WTC11 (cell line): ENCODE measurements at places on chromosomes 7 and 10.

DNA sequence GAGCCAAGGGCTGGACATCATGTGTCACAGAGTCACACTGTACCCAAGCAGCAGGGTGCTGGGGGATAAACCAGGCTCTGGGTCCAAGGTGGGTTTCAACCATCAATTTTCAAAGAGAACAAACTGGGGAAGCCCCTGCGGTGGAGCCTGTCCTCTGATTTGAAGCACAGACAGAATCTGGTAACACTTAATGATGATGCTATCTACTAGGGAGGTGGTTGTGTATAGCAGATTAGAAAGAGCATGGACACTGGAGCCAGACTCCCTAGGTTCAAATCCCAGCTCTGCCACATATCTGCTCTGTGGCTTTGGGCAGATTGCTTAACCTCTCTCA is 204.9 kb upstream of the ZMIZ1 start:
- DNase-seq = no peak

DNA sequence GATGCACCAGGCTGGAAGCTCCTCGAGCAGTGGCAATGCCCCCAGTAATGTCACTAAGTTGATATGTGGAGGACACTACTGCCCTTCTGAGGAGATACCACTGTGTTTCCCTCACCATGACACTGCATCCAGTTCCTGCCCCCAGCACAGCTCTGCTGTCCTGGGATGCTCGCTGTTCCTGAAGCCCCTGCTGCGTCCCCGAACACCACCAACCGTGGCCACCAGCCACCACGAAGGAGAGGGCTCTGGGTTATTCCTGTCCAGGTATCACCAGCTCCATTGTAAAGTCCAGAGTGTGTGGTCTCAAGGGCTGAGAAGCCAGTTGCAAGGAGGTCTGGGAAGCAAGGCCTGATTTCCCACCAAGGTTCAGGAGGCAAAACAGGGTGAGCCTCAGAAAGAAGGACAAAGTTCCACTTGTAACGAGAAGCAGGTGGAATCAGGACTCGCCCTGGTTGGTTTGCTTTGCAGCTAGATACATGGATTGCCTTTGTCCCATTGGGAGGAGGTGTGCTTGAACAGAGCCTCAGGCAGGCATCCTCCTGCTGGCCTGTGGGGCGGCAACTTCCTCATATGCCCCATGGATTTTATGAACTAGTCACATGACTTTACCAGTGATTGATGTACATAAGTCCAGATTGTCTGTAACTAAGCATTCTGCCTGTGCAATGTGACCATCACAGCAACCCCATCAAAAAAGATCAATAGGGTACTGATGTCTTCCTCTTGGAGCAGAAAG is 427.0 kb upstream of the VSTM2A start:
- no peak for DNase-seq

DNA sequence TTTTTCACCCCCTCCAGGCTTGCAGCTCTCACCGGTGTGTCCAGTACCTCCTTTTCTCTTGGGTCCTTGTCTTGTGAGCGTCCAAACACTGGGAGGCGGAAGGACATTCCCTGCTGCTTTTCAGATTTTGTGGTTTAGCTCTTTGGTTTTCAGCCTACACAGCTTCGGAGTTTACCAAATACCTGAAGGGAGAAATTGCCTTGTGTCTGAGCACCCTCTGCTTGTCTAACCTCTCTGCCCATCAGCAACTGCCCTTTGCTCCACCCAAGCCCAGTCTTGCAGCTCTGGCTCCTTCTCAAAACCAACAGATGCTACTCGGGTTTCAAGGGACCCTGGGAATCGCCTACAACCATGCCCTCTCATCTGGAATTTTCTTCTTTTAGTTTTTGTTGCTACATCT is 519.1 kb upstream of the IGFBP3 start:
- no peak for DNase-seq

DNA sequence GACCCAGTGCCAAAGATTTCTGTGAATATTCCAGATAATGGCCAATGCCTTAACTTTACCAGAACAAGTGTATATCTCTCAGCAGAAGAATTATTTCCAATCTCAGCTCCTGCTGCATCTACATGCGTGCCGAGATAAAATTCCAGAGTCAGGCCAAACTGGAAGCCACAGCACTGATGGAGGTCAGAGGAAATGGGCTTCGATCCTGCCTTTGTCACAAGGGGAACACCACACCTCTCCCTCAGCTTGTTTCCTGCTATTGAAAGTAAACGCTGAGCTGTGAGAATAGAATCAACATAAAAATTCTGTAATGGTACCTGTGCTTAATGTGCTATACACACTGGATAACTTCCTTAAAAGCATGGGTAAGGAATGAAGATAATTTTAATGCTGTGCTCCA is 255.5 kb downstream of the NEBL start:
- no peak for DNase-seq

- no peak for DNase-seq
Observed at GRCh38 chr10:31187182-31187581, 131.8 kb upstream of the ZEB1 start.

DNA sequence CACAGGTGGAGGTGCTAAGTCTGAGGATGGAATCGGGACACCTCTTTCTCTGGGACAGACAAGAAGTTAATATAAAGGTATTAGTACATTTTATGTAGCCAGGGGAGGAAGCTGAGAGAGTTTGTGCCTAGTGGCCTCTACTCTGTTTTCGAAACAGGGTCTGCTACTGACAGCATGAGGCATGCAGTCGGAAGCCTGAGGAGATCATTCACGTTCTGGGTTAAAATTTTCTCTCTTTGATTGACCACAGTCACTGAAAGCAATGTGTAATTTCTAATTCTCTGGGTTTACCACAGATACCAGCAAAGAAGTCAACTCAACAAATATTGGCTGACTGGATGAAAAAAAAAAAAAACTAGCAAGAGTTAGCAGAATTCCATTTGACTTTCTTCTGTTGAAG is 53.3 kb upstream of the KCTD7 start:
- DNase-seq = no peak

DNA sequence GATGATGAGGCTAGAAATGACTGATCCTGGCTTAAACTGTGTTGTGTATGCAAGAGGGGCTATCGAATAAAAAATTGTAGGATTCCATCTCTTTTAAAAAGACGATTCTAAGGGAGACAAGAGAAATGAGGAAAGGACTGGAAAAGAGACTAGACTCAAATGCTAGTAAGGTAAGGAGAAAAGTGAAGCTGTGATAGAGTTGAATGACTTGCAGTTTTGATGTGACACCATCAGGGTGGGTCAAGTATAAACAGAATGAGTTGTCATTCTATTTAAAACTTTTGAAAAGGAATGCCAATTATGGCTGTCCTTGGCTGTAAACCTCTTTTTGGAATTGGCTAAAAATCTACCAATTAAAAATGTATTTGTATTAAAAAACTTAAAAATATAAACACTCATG is 184.5 kb upstream of the PHF14 start:
- DNase-seq = no peak

- no peak for DNase-seq
Observed at GRCh38 chr7:4939971-4940728, 18.8 kb downstream of the MMD2 start.

- no peak for DNase-seq
Observed at GRCh38 chr10:118870467-118871243, 115.9 kb upstream of the CACUL1 start.

- no peak for DNase-seq
Observed at GRCh38 chr10:131811630-131812403, 89.0 kb upstream of the PPP2R2D start.

DNA sequence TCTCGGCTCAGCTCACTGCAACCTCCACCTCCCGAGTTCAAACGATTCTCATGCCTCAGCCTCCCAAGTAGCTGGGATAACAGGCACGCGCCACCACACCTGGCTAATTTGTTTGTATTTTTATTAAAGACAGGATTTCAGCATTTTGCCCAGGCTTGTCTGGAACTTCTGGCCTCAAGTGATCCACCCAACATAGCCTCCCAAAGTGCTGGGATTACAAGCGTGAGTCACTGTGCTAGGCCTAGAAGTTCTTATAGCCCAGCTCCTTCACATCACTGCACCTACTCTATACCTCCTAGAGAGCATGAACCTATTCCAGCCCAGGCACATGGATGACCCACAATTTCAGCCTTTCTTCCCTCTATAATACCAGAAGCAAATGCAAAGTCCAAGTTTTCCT is 1.3 kb upstream of the BLOC1S2 start:
- no peak for DNase-seq

DNA sequence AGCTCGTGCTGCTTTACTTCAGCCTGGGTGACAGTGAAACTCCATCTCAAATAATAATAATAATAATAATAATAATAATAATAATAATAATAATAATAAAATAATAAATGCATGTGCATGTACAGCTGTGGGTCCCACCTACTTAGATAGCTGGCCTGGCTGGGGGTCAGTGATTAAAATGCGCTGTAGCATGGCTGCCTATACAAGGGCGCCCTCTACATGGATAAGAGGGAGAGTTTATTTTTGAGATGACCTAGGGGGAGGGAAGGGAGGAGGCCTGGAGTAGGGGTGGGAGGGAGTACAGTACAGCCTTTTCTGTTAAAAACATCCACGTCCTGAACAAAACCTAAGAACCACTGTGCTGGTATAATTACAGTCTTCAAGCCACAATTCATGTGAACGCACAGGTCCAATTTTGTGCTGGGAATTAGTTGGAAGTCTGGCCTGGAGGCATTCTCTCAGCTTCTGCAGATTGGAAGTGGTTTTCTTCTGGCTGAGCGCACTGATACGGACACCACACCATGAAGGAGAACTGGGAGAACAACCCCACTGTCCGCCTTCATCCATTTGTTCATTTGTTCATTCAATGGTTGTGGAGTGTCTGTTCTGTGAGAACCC is 146.5 kb downstream of the TMEM178B start:
- DNase-seq = no peak

- no peak for DNase-seq
Observed at GRCh38 chr10:112213836-112214235, 30.3 kb upstream of the GPAM start.

DNA sequence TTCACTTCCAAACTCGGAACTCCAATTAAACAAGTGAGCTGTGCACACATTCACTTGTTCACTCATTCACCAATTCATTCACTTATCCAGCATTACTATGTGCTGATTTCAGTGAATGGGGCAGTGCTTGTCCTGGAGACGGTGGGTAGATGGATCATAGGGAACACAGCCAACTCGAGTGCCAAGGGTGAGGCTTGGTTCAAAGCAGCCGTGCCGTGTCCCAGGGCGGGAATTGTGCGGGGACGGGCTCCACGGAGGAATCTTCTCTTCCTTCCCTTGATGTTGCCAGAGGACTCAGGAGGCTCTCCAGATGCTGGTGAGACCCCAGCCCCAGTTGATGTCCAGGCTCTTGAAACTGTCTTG is 2.9 kb downstream of the SH2D4B start:
- DNase-seq = no peak

- DNase-seq = no peak
Observed at GRCh38 chr10:49598986-49599385, 11.1 kb upstream of the SLC18A3 start.

- no peak for DNase-seq
Observed at GRCh38 chr10:24958721-24959381, 6.4 kb upstream of the PRTFDC1 start.

DNA sequence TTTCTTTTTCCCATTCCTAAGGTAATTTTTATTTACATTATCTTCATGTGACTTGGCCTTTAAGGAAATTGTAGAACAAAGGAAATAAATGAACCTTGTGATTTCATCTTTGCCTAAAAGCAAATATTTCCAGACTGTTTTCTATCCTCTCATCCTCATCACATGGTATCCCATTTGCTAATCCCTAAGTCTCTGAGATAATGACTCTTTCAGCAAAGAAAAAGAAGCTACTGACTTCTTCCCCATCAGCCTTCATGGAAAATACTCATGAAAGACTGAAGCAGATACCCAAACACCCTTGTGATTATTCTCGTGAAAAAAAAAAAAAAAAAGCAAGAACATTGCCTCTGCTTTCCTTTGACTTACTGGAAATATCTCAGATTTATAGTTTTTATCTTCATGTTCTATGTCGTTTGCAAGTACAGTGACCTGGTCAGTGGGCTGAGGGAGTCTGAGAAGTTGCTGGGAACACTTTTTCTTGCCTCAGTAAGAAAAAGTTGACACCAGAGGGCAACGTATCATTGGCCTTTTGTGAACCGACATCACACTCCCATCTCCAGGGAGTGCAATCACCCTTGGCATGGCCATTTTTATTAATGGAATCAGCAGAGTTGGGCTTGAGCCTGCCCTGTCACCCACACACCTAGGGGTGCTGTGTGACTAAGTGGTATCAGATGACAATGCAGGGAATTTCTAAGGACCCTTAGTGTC is 246.0 kb upstream of the KMT2E start:
- no peak for DNase-seq

GRCh38 chr7:107236862-107237261 is 68.1 kb downstream of the HBP1 start:
- DNase-seq = no peak

DNA sequence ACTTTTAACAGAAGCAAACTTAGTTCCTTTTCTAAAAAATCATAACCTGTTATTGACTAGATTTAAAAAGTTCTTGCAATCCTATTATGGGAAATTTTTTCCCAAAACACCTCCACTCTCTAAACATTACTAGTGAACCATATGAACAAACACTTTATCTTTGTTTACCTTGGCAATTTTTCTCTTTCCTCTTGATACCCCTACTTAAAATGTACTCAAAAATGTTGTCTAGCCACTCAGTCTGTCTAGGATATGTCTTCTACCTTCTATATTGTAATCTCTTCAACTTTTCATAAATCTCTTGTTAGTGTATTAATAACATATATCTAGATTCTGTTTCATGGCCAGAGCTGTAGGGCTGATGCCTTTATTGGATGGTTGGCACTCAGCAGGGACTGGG is 630.0 kb upstream of the GRM3 start:
- DNase-seq = no peak

DNA sequence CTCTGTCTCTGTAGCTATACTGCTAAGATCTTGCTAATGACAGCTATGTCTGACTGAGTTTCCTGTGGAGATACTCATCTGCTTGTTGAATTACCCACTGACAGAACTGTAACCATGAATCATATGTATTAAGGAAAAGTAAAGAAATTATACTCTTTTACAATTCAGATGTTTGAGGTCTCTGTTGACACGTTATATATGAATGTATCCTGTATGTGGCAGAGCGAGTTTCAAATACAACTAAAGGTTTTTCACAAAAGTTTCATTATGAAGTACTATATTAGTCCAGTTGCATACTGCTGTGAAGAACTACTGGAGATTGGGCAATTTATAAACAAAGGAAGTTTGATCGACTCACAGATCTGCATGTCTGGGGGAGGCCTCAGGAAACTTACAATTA is 232.5 kb downstream of the CDK14 start:
- DNase-seq = no peak

DNA sequence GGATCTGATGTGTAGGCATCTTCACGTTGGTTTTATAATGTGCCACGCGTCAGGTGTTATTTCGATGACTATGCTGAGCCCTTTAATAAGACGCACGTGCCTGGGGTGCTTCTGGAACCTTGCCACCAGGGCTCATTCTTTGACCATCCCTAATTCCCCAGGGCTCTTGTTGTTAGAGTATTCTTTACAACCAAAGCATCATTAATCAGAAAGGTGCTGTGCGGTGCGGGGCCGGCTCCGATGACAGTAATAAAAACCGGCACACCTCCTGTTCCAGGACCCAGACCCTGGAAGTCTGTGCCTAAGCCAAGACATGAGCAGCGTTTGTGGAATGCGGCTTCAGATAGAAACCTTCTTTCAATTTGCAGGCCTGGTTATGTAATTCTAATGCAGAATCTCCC is 58.4 kb downstream of the MGMT start:
- DNase-seq = no peak

- DNase-seq = no peak
Observed at GRCh38 chr10:13457958-13458686, 70.7 kb downstream of the BEND7 start.
